Pulmonary artery endothelial cell (primary cell): ENCODE measurements at places on chromosomes 12 and 14.
A peak's percentile ranks its signal among the peaks of the same experiment; 100 is the strongest.

DNA sequence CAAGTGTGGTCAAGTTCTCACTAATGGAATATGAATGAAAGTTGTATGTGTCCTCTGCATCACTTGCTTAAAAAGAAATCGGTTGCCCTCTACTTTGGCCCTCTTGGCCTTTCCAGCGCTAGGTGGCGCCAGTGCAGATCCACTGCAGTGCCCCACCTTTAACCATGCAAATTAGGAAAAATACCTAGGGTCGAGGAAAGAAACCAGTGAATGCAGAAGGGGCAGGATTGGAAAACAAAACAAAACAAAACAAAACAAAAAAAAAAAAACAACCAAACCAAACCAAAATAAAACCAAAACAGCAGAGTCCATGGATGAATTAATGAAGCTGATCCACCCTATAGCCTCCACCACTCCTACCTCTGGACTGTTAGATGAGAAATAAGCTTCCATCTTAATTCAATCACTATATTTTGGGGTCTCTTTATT, 12.9 kb upstream of the NEMF start:
- DNase-seq: no peak

GRCh38 chr12:42786400-42787148, 197.0 kb upstream of the PRICKLE1 start:
- no peak for DNase-seq

DNA sequence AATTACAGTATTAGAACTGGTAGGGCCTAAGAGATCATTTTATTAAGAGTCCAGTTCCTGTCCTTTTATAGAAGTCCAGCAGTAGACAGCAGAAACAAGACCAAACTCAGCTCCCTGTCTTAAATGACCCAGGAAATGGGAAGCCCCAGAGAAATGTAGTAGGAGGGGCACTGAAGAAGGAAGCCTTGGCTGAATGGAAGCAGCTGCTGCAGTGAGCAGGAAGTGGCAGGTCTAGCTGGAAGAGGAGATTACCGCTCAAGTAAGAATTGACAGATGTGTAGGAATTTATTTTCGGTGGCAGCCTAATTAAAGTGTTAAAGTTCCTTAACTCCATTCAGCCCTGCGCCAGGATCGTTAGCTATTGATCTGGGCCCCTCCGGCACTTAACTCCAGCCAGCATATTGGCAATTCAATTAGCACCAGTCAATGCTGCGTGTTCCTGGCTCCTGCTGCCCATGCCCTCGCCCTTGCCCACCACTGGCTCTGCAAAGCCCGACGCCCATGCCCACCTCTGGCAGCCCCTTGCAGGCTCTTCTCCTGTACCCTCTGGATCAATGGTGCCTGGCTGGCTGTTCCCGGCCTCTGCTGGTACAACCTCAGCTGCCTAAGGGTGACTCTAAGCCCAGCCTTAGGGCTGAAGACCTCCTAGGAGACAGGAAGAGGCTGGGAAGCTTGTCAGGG, 21.1 kb downstream of the ZFHX2 start:
- no peak for DNase-seq

DNA sequence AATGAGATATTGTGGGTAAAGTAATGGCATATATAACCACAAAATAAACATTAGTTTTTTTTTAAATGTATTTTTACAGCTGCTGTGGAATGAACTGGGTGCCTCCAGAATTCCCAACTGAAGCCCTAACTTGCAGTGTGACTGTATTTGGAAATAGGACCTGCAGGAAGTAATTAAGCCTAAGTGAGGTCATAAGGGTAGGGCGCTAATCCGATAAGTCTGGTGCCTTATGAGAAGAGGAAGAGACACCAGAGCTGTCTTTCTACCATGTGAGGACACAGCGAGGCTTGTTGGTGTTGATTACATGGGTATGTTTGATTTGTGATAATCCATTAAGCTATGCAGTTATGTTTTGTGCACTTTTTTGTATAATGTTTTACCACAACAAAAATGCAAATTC, 136.8 kb downstream of the TPH2 start:
- DNase-seq: no peak

DNA sequence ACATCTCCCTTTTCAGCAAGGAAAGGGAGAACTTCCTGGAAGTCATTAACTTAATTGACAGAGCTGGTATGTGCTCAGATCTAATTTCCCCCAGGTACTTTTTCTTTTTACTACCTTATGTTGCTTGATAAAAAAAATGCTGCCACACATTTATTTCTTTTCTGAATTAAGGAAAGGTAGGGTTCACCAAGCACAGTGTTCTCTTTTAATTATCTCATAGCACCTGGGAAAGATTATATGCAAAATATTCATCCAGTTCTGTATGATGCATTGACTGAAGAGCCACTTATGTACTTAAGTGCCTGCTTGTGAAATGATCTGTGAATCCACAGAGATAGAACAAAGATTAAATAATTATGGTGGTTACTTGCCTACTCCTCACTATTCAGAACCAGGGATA, 25.1 kb downstream of the KCNC2 start:
- DNase-seq: no peak

GRCh38 chr12:26853303-26854030, 20.5 kb upstream of the ITPR2 start:
- DNase-seq: no peak

- DNase-seq: no peak
These were observed 114.0 kb upstream of the KRAS start for GRCh38 chr12:25364529-25365339.

DNA sequence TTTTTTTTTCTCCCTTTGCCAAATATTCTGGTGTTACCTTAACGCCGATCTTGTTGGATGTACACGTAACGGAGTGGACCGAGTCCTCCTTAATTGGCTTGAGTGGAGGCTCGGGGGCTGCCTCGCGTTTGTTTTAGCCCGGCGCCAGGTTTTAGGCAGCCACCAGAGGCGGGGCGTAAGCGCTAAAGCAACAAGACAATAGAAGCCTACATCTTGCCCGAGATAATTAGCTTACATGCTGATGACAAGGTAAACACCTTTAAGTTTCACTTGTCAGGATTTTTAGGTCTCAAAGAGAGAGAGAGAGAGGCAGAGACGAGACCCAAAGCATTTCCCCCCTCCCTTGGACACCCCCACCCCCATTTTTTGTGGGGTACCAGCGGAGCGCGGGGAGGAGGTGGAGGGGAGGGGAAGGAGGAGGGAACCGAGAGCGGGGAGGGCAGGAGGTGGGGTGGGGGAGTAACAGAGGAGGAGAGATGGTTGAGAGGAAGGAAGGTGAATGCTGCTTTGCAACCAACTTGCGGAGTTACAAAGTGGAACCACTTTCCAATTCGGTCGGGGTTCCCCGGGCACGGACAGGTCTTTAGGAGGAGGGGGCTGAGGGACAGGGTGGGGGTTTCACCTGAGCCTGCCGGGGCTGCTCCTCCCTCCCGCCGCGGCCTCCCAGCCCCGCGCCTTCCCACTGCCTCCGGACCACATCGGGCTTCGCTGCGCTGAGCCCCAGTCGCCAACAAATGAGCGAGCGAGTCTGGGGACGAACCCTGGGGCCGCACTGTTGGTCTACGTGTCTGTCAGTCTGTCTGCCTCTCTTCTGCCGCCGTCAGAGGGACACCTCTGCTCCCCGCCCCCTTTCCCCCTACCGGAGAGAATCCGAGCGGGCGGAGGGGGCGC, at the start of gene NKX2-1:
TSS of gene NKX2-1 (minus strand) at position 802 of the 891 bp plus-strand sequence. CDS start at position 699, 103 bp downstream.
- DNase-seq: no peak

DNA sequence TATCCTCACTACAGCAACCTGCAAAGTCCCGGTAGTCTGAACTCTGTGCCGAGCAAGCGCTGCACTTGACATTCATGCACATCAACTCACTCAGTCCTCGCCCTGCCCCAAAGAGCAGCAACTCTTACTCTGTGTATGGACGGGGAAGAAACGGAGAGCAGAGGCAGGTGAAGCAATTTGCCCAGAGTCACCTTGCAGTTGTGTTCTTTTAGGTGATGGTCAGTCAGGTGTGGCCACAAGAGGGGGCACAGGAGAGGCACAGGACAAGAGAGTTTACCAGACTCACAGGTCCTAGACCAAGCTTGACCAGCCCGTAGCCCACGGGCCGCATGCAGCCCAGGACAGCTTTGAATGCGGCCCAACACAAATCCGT, 39.1 kb downstream of the TSPAN11 start:
- no peak for DNase-seq

GRCh38 chr14:105910426-105910825, 384.0 kb downstream of the TMEM121 start:
- DNase-seq: no peak

- no peak for DNase-seq
These were observed 7.7 kb upstream of the PLEKHG7 start for GRCh38 chr12:92695056-92695455.

DNA sequence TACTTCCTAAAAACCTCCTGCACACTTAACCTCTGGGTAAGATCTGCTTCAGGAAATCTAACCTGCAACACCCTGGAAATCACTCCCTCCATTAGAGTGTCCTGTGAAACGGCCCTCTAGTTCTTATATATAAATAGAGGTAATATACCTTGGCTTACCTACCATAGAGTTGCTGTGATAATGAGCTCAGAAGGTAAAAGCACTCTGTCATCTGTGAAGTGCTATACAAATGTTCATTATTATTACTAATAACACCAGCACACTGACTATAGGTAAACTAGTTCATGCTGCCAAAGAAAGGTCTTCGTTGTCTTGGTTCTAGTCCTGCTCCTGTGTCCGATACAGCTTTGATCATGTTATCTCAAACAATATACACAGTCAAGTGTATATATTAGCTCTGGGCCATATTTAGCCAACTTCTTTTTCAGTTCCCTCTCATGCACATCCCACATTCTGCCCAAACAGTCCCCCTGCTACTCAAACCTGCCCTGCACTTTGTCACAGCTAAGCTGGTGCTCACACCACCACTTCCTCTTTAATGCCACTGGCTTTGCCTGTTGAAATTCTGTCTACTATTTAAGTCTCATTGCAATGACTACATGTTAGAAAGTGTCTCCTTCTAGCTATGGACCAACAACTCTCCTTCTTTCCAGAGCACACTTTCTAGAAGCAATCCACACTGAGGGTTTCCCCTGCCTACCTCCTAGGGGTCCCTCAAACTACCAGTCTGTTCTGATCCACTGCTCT, 5.1 kb downstream of the E2F7 start:
- DNase-seq: no peak

DNA sequence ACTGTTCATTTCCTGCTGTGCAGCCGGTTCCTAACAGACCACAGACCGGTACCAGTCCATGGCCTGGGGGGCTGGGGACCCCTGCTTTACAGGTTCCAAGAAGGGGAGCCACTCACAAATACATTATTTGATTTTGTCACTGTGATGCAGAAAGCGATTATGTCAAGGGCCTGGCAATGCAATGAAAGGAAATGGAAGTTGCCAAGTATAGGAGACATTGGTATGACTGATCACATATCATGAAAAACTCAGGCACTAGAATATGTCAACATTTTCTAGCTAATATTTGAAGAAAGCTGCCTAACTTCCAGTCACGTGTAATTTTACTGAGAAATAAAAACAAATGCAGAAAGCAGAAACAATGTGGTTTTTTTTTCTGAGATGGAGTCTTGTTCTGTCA, 68.9 kb upstream of the USP44 start:
- no peak for DNase-seq

DNA sequence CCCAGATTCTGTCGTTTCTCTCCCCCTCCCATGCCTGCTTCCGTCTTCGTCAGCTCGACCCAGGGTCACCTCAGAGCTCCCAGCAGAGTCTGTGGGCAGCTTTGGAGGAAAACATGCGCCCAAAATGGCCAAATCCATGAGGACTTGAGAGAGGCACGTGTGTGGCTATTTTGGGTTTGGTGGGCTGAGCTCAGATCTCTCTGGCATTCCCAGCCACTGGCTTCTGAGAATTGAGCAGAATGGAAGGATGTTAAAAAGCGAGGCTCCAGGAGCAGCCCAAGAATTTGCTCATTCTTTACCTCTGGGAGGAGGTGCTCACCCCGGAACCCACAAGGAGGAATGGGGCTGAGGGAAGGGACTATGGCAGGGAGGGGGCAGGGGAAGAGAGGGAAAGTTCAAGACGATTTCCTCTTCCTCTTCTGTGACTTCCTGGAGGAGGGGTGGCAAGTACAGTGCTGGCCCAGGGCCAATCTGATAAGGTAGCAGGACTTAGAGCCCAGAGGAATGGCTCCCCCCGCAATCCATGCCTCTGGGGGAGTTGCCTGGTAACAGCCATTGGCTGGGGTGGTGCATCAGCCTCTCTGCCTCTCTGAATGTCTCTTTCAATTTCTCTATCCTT, 20.1 kb downstream of the TSPAN9 start:
- DNase-seq: no peak

DNA sequence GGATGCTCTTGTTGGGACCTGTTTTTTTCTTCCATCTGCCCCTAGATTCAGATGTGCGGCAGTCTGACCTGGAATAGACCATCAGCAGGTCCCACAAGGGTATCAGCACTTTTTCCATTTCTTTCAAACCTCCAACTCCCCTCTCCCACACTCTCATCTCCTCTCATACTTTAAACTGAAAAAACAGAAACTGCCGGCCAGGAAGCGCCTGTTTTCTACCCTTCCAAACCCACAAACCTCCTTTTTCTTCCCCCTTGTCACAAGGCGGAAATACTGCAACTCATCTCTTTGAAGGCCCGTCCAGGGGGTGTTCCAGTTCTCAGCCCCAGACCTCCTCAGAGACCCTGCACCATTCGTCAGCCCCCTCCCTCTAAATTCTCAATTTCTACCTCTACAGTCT, 62.5 kb upstream of the FKBP4 start:
- DNase-seq: no peak

GRCh38 chr14:58861586-58861985, 223.8 kb downstream of the DACT1 start:
- no peak for DNase-seq

DNA sequence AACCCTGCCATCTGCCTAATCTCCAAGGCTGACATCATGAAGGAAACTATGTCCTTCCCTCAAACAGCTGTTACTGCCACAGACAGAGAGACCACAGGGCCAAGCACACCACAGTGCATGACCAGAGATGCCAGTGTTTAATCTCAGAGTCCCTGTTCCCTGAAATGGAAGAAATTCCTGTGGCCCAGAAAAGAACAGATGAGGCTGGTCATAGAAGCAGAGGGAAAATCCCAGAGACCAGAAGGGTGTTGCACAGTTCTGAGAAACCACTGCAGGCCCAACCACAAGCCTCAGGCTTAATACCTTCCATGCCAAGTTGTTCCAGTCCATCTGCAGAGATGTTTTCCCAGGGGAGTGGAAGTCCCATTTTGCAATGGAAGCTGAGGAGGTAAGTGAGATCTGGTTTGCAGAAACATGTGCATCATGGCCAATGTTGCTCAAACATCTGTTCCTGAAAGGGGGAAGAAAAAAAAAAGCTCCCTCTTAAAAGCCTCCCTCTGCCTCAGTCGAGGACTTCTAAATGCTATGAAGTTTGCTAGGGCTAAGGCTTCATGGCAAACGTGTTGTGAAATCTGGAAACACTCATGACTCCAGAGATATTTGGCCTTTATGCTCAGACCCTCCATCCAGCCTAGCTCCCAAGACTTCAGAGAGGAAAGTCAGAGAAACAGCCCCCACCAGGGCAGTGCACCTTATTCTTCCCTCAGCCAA, 98.6 kb downstream of the SCARB1 start:
- DNase-seq: no peak

DNA sequence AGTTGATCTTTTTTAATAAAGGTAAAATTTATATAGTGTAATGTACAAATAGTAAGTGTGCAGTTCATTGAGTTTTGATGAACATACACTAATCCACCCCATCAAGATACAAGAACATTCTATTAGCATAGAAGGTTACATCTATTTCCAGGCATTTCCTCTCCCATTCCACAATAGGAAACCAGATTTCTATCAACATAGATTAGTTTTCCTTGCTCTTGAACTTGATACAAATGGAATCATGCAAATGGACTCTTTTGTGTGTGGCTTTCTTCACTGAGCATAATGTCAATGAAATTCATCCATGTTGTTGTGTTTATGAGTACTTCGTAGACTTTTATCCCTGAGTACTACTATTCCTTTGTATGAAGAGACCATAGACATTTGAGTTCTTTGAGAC, 10.8 kb downstream of the STYX start:
- peak; percentile 30 for DNase-seq

GRCh38 chr14:21525962-21526671, at the start of gene SALL2:
TSS of gene SALL2 (minus strand) at chr14:21526346. CDS start at chr14:21526127, 219 bp downstream.
- DNase-seq: no peak
